ENCODE measurements at places on chromosomes 6 and 20.

GRCh38 chr6:169427856-169428255, 174.2 kb upstream of the THBS2 start:
- peak; percentile 25 for DNase-seq

DNA sequence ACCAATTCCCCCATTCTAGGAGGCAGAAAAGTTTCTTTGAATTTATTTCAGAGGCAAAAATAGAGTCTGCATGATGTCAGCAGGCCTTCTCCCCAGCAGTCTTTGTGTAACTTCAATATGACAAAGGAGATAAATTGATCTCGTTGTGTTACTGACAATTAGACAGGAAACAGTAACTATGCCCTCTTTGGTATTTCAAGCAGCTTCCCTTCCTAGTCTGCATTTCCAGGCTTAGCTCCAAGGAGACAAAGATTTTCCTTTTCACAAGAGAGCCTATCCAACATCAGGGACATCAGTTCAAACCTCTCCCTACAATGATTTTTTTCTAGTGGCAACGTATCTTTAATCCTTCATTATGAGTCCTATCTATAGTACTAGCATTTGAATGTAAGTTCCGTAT, 245.9 kb upstream of the HSF2 start:
- no peak for DNase-seq

DNA sequence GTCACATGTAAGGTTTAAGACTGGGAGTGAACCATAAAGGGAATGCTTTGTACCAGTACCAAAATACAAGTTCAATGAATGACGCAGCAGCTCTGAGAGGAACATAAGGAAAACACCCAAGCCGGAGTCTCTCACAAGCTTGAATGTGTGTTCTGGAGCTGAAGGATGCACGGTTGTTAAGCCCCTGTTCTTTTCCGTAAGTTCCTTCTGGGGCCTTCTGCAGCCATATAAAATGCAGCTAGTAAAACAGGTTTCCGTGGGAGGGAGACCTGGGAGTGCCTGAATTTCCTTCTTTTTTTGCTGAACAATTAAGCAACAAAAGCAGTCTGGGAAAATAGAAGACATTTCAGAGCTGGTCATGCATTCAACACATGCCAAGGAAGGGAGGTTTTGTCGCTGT, 73.2 kb upstream of the JAG1 start:
- DNase-seq, result no peak

GRCh38 chr6:23031986-23032385, 462.6 kb downstream of the HDGFL1 start:
- DNase-seq, result no peak

GRCh38 chr6:6918216-6918983, 189.4 kb upstream of the RREB1 start:
- peak; percentile 42 for DNase-seq

DNA sequence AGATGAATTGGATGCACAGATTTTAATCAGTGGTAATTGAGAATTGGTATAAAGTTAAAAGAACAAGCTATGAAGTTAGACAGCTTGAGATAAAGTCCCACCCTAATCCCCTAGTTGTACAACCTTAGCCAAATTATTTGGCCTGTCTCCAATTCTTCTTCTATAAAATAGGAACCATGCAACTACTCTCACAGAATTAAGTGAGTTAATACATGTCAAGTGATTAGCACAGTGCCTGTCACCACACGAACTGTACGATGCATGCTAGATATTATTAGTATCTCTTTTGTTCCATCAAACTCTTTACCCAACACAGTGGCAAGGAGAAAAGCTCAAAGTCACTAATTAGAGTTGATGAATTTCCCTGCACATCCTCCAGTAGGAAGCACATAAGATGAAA, 44.7 kb downstream of the MBOAT1 start:
- no peak for DNase-seq

- DNase-seq, result no peak
These were observed 39.4 kb downstream of the SLC9A8 start for GRCh38 chr20:49851991-49852390.

DNA sequence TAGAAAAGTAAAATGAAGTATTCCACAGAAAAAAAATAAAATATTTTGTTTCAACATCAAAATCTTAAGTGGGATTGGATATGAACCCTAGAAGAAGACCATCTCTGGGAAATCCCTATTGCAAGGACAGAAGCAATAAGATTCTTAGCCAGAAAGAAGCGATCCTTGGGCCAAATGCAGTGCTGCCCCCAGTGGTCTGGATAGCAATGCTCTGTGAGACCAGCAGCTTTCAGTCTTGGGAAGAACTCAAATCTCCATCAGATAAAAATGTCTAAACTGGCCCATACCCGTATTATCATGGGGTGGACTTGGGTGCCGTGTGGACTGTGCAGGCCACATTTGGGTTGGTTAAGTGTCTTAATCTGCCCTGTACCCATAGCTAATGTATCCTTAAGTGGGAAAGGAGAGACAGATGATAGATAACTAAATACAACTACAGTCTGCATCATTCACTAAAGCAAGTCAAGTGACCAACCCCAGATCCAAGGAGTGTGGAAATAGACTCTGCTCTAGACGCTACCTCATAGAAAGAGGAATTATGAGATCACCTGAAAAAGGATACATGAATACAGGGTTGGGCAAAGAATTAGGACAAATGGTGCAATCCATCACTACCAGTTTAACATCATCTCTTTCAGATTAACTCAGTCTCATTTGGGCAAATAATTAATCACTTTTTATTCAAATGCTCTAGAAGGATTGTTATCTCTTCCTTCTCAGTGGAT, 38.9 kb upstream of the SNAP25 start:
- no peak for DNase-seq

DNA sequence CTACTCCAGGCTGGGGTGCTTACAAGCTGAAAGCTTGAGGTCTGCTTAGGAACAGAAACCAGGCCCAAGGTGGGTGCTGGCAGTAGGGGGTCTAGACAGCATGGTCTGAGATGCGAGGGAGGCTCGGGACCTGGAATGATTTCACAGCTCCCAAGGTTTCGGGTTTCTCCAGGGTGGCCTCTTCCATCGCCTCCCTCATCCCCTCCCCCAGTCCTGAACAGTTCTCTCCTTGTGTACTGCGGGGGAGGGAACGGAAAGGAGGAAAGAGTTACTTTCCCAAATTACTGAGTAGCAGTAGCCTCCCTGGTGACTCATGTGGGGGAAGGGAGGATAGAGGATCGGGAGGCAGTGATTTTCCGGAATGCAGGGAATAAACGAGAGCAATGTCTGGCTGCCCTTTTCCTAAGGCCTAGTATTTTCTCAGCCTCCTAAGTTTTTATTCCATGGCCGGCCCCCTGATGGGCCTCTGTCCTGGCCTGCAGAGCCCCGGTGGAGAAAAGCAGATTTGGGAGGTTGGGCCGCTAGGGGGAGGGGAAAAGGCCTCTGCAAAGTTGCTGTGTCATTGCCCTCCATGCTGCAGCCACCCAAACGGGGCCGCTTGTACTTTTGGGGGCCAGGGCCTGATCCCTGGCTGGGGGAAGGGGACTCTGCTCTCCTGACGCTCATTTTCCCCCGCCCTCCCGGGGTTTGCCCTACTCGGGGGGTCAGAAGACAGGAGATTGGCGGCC, 1.5 kb downstream of the BRD2 start:
- DNase-seq, result peak; percentile 95

GRCh38 chr6:146087386-146087785, 58.5 kb downstream of the GRM1 start:
- no peak for DNase-seq

DNA sequence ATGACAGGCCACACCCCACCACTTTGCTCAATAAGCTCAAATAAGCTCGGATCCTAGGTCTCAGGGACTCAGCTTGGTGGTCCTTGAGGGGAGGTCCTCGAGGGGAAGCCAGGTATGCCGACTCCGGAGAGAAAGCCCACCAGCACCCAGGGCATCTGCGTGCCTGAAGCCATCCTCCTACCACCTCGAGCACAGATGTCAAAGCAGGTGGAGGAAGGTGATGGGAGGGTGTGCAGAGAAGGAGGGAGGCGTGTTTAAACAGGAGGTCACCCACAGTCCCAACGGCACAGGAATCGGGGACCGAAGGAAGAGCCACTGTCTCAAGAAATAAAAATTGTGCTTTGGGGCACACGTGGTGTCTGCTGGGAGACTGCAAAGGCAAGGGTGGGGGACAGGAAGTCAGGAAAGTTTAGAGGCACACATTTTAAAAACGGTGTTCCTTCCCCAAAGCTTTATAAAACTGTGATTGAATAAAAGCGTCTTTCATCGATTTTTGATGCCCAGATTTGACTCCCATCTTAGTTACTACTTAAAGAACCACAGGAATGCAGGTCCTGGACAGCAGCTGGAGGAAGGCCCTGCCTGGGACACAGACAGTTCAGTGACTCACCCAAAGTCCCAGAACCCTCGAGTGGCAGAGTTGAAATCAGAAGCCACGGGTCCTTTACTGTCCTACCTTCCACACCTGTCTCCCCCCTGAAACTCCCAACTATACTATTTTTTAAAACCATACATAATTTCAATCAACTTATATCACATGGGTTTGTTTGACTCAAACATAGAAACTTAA, 221.0 kb upstream of the PDE10A start:
- DNase-seq, result peak; percentile 14

GRCh38 chr6:127279815-127280214, 13.2 kb downstream of the RNF146 start:
- DNase-seq, result no peak

DNA sequence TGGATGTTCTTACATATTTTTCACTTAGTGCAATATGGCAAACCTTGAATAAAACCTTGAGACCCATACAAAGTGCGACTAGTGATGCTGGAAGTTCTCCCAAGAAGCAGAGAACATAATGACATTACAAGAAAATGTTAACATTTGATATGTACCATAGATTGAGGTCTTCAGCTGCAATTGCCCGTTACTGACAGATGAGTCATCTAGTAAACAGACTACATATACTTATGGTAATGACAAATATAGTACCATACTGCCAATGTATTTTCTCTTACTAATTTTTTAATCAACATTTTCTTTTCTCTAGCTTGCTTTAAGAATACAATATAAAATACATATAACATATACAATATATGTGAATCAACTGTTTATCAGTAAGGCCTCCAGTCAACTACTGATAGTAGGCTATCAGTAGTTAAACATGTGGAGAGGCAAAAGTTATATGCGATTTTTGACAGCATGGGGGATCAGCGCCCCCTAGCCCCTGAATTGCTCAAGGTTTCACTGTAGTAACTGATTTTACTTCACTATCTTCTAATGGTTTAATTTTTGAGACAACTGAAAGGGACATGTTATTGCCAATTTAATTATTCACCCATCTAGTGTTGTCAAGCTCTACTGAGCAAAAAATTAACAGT, 166.7 kb upstream of the ADGRB3 start:
- peak; percentile 10 for DNase-seq

GRCh38 chr6:51959744-51960383, 127.5 kb downstream of the PKHD1 start:
- peak; percentile 80 for DNase-seq

DNA sequence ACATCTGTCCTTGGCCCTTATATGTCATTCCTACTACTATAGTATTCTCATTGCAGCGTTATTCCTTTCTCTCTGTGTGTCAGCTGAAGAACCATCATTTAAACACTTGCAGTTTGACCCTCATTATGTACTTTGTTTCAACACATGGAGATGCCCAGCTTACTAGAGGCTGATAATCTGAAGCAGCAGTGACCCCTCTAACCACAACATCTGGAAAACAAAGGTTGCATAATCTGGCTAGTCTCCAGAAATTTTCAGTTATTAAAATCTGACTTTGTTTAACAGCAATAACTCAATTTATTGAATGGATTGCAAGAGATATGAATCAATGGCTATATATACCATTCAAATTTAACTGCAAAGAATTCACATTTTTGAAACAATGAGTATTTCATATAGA, 6.6 kb upstream of the PHIP start:
- no peak for DNase-seq

DNA sequence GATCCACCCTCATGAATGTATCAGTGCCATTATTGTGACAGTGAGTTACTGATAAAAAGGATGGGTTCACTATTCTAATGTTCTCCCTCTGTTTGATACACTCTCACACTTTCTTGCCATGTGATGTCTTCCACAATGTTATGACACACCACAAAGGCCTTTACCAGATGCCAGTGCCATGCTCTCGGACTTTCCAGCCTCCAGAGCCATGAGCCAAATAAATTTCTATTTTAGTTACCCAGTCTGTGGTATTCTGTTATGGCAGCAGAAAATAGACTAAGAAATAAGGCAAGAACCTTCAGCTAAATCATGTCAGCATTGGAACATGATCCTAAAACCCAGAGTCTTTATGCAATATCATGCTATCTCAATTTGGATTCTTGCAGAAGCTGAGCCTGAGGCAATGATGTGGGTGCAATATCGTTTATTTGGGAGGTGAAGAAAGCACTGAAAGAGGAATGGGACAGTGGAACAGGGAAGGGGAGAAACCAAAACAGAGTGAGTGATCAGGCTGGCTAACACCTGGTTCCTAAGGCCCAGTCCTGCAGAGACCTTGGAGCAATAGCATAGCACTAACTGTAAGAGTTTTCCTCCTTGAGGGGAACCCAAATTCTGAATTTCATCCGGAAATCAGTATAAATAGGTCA, 130.4 kb upstream of the LRFN2 start:
- no peak for DNase-seq

- DNase-seq, result no peak
These were observed 118.9 kb upstream of the EXOC2 start for GRCh38 chr6:811831-812230.

GRCh38 chr6:18219591-18219990, 44.7 kb downstream of the DEK start:
- DNase-seq, result no peak

DNA sequence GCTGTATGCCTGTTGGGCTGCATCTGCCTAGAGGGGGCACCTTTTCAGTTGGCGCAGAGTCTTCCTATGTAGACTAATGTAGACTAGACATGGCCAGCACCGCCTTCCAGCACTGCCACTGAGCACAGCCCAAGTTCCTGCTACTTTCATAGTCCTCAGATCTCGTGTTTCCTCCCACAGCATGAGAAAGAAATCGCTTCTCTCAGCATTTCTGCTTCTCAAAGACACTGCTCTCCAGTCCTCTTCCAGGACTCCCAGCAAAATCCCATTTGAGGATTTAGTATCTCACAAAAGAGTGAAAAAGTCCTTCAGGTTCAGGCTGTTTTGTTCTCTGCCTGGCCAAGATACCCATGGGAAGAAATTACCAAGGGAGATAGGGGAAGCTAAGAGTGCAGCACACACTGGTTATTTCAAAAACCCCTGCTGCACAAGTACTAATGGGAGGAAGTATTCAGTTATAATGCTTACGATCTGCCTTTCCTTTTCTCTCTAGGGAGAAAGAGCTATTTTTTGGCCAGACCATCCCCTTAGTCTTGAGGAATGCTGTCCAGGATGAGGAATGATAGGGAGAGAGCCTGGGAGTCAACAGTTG, 35.7 kb downstream of the OGFRL1 start:
- no peak for DNase-seq

GRCh38 chr6:14142063-14142450, 24.5 kb downstream of the CD83 start:
- DNase-seq, result no peak

- no peak for DNase-seq
These were observed 6.4 kb downstream of the FAM83D start for GRCh38 chr20:38932457-38933120.

DNA sequence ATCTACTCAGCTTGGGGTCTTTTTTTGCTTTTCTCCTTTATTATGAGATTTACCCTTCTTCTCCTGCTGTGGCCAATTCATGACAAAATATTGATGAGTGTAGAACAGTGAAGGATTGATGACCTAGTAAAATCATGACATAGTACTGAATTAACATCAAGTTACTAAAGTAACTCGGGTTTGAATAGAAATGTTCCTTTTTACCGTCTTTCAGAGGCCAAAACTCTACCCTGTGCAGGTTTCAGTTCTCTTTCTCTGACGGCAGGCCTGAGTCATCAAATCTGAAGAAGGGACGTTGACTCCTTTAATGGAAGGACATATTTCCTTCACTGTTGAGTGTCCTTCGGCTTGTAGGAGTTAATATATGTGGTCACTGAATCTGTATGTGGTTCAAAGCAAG, 80.7 kb downstream of the RREB1 start:
- DNase-seq, result no peak
